ENCODE measurements at places on chromosomes 4 and X. TPM values are rescaled to one million over a fixed set of nuclear protein-coding genes. Genes with fewer than 3 reads are reported as not detected.

Gene RPA4
- 0.46 TPM for total RNA-seq

Gene PLK4
- 23.3 TPM for total RNA-seq

Gene KCNIP4
- total RNA-seq = not detected

Gene ZCCHC18
- total RNA-seq = not detected

Gene MBNL3
- 36.1 TPM for total RNA-seq

- no peaks in the 10 kb centered on the region for H3K4me1 ChIP-seq
- no peak overlapping the region for H3K27ac ChIP-seq
- no peak for DNase-seq
These were observed 262.1 kb upstream of the CXXC4 start for GRCh38 chr4:104756837-104757236.

DNA sequence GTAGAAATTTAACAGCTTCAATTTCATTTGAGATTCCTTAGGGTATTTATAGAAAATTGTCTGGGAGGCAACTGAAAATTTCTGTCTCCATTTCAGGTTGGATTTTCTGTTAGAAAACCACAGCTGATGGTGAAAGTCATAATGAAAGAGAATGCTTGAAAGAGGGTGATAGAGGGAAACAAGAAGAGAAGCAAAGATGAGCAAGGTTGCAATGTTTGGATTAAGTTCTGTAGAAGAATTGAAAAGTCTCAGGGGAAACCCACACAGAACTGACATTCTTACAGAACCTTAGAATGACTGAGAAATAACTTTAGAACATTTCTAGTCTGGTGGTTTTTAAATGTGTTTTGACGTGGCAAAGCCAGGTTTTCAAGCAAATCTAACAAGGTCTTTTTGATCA is 14.7 kb downstream of the GBA3 start:
- no peaks in the 10 kb centered on the region for H3K36me3 ChIP-seq
- no peak overlapping the region for H3K27ac ChIP-seq
- no peaks in the 10 kb centered on the region for H3K27me3 ChIP-seq
- no peak for DNase-seq

- no peaks in the 10 kb centered on the region for H3K27me3 ChIP-seq
- H3K27ac ChIP-seq = no peak overlapping the region
- H3K36me3 ChIP-seq = no peaks in the 10 kb centered on the region
- DNase-seq = no peak
These were observed 22.8 kb downstream of the USP9X start for GRCh38 chrX:41108007-41108406.

DNA sequence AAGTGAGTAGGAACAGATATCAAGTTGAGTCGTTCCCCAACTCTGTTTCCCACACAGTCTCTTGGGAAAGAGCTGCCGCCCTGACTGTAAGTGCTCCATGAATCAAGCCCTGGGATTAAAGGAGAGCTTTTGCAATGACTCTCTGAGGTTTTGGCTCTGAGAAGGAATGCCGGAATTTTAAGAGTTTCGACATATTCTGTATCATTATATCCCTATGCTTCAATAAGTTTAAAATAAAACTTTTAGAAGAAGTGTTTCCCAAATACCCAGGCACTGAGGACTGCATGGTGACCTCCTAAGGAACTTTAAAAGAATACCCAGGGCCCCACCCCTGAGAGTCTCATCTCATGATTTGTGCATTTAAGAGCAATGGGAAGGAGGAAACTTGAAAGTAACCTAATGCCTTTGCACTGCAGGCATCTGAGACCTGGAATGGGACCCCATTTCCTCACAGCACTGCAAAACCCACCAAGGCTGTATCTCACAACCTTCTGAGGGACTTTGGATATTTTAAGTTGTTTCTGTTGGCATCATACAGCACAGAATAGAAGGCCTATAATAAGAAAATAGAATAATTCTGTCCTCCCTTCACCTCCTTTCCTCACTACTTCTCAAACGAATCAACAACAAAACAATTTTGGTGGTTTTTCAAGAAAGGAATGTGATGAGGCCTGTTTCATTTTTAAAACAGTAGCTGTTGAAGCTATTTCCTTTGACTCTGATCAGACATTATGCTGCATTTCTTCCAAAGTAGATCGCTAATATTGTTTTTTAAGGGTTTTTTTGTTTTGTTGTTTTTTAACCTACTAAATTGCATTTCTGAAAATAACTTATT is 121.2 kb downstream of the GASK1B start:
- H3K36me3 ChIP-seq = no peaks in the 10 kb centered on the region
- DNase-seq = no peak
- no peak overlapping the region for H3K27ac ChIP-seq
- no peaks in the 10 kb centered on the region for H3K4me1 ChIP-seq

GRCh38 chrX:65837875-65838549 is 170.6 kb downstream of the MSN start:
- no peaks in the 10 kb centered on the region for H3K36me3 ChIP-seq
- no peak overlapping the region for H3K27ac ChIP-seq
- DNase-seq = no peak
- H3K27me3 ChIP-seq = no peaks in the 10 kb centered on the region

DNA sequence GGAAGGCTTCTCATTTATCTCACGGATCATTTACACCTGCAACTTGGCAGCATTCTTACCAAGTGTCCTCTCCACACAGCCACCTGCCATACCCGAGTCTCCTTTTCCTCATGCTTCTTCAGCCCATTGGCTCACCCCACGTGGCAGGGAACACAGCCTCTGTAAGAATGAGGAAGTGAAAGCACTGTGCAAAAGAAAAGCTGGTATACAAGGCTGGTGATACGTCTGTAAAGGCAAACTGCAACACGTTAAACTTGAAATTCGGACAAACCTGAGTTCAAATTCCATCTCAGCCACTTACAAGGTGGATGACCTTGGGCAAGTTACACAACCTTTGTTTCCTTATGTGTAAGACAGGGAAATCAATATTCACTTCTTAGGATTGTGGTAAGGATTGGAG is 164.0 kb upstream of the RASGEF1B start:
- no peaks in the 10 kb centered on the region for H3K36me3 ChIP-seq
- peak; percentile 78 for DNase-seq
- no peak overlapping the region for H3K4me3 ChIP-seq
- peak overlapping the region; percentile 57 for H3K27ac ChIP-seq
- no peaks in the 10 kb centered on the region for H3K27me3 ChIP-seq

- no peak overlapping the region for H3K27ac ChIP-seq
- no peaks in the 10 kb centered on the region for H3K27me3 ChIP-seq
- H3K4me1 ChIP-seq = no peaks in the 10 kb centered on the region
- no peaks in the 10 kb centered on the region for H3K36me3 ChIP-seq
These were observed 95.7 kb downstream of the DCLK2 start for GRCh38 chr4:150173982-150174398.

DNA sequence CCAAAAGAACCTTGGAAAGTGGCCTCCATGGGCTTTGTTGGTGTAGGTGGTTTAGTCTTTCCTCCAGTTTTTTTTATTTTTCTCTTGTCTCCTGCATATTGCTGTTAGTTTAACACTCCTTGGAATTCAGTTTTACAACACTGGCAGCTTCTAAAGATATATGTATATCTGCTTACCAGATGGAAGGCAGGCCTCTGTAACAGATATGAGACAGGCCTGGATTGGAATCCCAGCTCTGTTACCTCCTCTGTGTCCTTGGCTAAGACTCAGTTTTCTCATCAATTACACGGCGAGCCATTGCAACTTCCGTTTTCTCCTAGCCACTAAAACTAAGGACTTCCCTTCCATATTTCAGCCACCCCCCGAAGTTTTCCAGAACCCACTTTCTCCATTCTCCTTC is 133.4 kb upstream of the SMAD1 start:
- H3K4me1 ChIP-seq = no peaks in the 10 kb centered on the region
- H3K4me3 ChIP-seq = no peak overlapping the region
- H3K27ac ChIP-seq = no peak overlapping the region
- no peaks in the 10 kb centered on the region for H3K27me3 ChIP-seq
- no peaks in the 10 kb centered on the region for H3K36me3 ChIP-seq
- no peak for DNase-seq

DNA sequence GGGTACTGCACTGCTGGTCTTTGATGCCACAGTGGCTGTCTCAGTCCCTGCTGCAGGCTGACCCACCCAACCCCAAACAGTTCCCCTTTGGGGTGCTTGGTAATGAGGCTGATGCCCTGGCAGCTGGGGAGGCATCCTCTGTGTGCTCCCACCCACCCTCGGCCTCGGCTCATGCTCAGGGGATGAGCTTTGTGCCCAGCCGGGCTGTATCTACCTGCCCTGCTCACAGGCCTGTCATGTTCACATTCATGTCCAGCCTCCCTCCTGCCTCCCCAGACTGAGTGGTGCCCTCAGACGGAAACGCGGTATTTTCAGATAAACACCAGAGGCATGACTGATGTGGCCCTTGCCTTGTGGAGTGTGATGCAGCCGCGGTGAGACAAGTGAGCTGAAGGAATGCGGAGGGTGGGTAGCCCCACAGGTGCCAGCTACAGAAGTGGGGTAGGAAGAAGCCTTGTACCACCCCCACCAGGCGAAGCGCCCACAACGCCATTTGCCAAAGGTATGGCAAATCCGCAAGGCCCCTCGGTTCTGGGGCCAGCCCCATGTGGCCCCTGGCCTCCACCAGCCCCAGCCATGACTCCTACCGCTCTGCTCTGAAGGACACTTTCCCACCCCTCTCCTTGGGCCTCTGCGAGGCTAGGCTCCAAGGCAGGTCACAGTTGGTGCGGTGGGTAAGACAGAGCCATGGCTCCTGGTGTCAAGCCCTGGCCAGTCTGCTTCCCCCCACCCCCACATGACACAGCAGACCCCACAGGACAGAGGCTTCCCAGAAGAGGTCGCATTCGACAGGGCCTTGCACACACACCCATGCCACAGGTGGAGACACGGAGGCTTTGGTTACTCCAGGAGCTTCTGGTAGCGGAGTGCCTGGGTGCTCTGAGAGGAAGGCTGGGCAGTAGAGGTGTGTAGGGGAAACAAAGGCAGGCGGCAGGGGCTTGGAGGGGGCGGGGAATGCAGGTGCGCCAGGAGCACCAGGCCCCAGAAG is 1.8 kb upstream of the RENBP start:
- no peak overlapping the region for H3K4me3 ChIP-seq
- H3K27me3 ChIP-seq = no peaks in the 10 kb centered on the region
- H3K4me1 ChIP-seq = no peaks in the 10 kb centered on the region
- H3K27ac ChIP-seq = no peak overlapping the region

DNA sequence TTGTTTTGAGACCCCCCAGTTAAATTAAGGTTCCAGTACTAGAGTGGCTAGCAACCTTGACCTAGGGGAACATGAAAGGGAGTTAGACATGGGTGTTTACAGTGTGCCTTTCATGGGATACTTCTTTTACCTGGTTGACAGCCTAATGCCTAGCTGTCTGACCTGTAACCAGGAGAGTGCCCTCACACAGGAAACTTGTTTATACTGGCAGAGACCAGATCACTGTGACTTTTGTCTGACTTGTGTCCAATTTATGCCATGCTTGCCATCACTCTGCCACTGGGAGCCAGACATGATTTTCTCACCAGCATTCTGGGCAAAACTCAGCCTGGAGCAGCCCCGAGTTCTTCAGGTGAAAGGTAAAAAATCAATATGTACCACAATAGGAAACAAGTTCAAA is 305.9 kb downstream of the CHIC1 start:
- no peak overlapping the region for H3K27ac ChIP-seq
- no peak for DNase-seq
- H3K4me1 ChIP-seq = no peaks in the 10 kb centered on the region
- no peak overlapping the region for H3K4me3 ChIP-seq
- H3K36me3 ChIP-seq = no peaks in the 10 kb centered on the region

All from PC-9 (cell line).